ENCODE measurements at places on chromosomes 3 and 15.

DNA sequence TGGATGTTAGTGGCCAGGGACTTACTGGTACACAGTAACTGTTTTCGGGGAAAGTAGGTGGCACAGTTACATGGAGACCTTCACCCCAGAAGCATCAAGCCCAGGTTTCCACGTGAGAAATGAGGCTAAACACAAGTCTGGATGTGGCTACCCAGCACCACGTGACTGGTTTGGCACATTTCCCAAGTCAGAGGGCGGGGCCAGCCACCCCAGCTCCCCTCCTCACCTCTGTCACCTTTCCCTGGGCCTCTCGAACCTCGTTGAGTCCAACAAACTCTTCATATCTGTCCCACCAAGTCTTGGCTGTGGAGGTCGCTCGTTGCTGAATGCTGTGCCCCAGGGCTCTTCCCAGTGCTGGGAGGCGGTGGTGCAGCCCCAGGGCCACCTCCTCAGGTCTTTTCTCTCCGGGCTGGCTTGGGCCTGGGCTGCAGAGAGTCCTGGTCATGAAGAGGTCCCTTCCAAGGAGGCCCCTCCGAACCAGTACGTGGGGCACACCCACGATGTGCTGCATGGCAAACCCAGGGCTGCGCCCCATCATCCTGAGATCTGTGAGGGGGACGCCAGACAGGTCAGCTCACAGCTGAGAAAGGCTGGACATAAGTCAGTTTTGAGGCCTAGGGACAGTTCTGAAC is 4.8 kb upstream of the PLXNB1 start:
- DNase-seq: no peak

- DNase-seq: no peak
These were observed 46.8 kb upstream of the TBC1D23 start for GRCh38 chr3:100213891-100214573.

- DNase-seq: no peak
These were observed 29.5 kb downstream of the ABHD2 start for GRCh38 chr15:89117790-89118189.

- DNase-seq: no peak
These were observed 105.4 kb upstream of the RPL32 start for GRCh38 chr3:12946649-12947316.

GRCh38 chr3:159848348-159849118 is 140.1 kb upstream of the IL12A start:
- DNase-seq: no peak

- DNase-seq: peak; percentile 93
These were observed 1.1 kb upstream of the SETD5 start for GRCh38 chr3:9396301-9396631.

- no peak for DNase-seq
These were observed 525.3 kb upstream of the ZNF717 start for GRCh38 chr3:76310667-76311066.

GRCh38 chr3:122488262-122488973 is 26.3 kb downstream of the KPNA1 start:
- no peak for DNase-seq

GRCh38 chr3:134363381-134363755 is 10.9 kb downstream of the AMOTL2 start:
- no peak for DNase-seq

DNA sequence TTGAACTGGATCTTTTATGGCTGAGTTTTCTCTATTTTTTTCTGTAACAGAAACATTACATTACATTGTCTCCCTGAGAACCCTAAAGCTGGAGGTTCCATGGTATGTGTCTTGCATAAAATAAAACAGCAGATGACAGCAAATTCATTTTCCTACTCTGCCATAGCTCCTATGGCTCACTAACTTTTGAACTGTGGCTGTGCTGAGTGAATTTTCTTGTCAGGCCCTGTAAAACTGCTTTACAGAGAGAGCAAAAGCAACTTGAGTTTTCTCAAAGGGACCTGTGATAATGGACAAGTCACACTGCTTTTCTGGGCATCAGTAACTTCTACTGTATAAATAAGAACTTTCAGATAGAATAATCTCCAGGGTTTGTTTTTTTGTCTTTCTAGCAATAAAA is 129.9 kb upstream of the TSC22D2 start:
- DNase-seq: no peak

DNA sequence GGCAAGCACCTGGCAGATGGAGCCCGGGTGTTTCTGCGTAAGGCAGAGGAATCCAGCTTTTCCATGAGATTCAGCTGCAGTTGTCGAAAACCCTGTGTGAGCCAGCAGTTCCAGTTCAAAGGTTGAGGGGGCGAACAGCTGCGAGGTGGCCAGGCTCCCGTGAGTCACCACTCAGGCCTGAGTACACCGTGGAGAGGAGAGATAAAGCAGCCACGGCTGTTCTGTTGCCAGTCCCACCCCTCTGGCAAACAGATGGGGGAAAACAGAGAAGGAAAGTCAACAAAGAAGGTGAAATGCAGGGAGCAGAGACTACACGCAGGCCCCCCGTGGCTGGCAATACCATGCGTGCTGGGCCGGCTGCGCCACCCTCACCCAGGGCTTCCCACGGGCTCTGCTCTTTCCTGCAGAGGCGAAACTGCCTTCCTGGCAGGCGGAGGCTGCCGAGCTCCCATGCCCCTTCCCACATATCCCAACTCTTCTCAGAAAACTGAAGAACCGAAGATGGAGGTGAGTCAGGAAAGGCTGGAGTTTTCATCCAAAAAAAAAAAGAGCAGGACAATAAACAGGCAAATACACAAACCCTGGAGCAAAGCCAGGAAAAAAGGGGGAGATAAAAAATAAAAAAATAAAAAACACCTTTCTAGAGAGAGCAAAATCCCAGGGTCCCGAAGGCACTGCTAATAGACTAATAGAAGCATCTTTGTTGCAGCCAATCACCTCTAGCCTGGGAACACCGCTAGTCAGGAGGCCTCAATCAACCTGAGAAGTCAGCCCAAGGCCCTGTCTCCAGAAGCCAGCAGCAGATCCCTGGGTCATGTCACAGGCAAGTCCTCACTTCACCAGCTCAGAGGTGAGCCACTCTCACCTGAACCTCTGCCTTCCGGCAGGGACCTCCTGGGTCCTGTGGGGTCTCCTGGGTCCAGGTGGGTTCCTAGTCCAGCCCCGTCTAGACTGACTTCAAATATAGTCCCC is 37.7 kb downstream of the FAM174B start:
- DNase-seq: no peak

GRCh38 chr3:194961571-194961970 is 275.9 kb downstream of the FAM43A start:
- DNase-seq: no peak

- no peak for DNase-seq
These were observed 21.4 kb downstream of the NEK11 start for GRCh38 chr3:131048030-131048429.

DNA sequence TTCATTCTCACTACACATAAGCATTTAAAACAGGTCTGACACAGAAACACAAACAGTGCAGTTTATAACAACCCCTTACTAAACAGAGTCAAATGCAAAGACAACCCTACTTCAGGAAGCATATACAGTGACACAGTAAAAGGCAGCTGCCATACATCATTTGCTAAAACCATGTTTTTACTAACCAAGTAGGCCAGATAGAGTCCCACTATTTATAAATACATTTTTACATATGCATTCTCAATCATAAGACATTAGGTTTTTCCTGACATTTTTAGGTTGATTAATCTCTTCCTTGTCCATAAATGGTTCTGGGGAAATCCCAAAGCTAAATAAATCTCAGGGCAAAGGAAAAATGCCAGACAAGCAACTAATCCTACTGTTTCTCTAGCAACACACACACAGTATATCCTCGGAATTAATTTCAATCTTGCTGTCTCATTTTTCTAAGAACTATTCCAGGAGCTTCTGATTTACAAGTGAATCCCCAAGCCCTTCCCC is 39.0 kb downstream of the CHAC1 start:
- DNase-seq: no peak

GRCh38 chr3:141448606-141449220 is 38.1 kb upstream of the RASA2 start:
- DNase-seq: no peak

GRCh38 chr3:57598765-57599360 is 1.7 kb upstream of the ARF4 start:
- peak; percentile 21 for DNase-seq

GRCh38 chr3:42490243-42490642 is 12.2 kb upstream of the VIPR1 start:
- DNase-seq: peak; percentile 89

DNA sequence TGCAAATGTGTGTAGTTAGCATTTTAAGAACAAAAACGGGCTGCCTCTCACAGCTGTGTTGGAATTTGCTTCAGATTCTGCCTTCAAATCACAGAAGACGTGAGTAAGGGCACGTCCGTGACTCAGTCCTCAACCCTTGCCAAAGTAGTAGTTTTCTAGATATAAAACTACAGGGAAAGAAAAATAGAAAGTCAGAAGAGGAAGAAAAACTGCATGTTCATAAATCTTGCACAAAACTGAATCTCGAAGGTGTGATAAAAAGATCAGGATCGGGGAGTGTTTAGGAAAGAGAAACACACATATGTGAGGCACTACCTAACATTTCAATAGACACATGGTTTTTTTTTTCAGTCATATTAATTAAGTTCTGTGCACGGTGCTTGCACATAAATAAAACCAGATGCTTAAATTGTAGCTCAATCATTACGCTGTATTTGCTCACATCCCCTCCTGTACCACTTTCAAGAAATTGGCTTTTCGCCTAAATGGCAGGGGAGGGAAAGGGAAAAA is 71.7 kb downstream of the P3H2 start:
- DNase-seq: peak; percentile 35

- peak; percentile 28 for DNase-seq
These were observed 33.4 kb upstream of the ZNF609 start for GRCh38 chr15:64426845-64427465.

GRCh38 chr3:180176059-180176458 is 139.3 kb upstream of the PEX5L start:
- no peak for DNase-seq

GRCh38 chr15:47866446-47866845 is 149.1 kb downstream of the SEMA6D start:
- DNase-seq: no peak

- peak; percentile 9 for DNase-seq
These were observed 279.3 kb upstream of the RASGRP1 start for GRCh38 chr15:38843736-38844590.

GRCh38 chr15:39056357-39056756 is 491.7 kb upstream of the RASGRP1 start:
- no peak for DNase-seq

- DNase-seq: no peak
These were observed 103.3 kb downstream of the WDR76 start for GRCh38 chr15:43930079-43930478.

- DNase-seq: no peak
These were observed 421.4 kb downstream of the EPHA6 start for GRCh38 chr3:97235611-97236315.

DNA sequence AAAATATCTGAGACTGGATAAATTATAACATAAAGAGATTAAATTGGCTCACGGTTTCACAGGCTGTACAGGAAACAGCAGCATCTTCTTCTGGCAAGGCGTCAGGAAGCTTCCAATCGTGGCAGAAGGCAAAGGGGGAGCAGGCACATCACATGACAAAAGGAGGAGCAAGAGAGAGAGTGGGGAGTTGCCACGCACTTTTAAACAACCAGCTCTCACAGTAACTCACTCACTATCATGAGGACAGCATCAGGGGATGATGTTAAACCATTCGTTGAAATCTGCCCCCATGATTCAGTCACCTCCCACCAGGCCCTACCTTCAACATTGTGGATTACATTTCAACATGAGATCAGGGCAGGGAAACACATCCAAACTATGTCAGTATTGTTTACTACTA is 114.5 kb upstream of the SPATA16 start:
- DNase-seq: no peak

DNA sequence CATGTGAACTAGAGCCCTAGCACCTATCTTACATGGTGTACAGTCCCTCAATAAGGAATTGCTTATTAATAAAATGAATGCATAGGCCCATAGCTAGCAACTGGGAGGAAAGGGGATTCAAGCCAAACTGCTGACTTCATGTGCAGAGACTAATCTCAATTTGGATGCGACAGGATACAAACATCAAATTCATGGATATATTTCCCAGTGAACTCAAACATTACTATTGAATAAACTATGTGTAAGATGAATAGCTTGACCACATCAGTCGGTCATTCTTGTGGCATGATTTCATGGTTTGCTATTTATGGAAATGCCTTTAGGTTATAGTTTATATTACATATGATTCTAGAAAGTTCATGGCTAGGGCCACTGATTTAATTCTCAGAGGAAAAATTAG is 268.6 kb upstream of the SLITRK3 start:
- no peak for DNase-seq

DNA sequence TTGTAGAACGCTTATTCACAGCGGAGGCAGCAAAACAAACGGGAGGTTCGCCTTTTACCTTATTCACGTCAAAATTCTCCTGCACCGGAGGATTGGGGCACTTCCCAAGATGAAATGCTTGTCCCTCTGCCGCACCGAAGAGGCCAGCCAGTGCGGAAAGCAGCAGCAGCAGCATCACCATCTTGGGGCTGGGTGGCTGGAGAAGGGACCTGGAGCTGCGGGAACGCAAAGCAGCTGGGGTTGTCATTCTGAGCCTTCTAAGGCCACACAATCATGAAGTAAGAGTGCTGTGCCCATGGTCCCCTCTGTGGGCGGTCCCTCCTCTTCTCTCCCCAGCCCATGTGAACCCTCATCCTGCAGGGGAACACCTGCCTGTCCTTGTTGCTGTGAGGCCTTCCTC is 4.5 kb downstream of the APOD start:
- DNase-seq: no peak
